Muscle of arm (tissue), 14 donors: ENCODE measurements at places on chromosomes 6 and 20.

- DNase-seq = no peak
These were observed 70.9 kb downstream of the HFE start for GRCh38 chr6:26158076-26158580.

DNA sequence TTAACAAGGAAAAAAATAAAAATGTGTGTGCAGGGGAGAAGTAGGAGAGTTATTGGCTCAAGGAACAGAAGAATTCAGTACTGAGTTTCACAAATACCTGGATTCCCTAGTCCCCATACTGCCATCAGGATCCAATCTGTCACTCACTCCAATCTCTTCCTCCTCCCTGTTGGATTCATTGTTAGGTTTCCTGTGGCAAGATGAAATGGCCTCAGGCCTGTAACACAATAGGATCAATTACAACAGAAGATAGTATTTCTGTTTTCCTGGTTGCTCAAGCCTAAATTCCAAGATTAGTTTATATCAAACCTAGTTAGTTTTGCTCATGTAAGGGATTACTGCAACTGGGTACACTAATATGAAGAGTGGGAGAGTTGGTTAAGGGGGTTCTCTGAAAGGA is 24.4 kb downstream of the HCRTR2 start:
- no peak for DNase-seq

- DNase-seq = no peak
These were observed 2.9 kb upstream of the HIVEP2 start for GRCh38 chr6:142947714-142948480.

GRCh38 chr20:17619351-17620093 is 49.6 kb downstream of the DSTN start:
- DNase-seq = no peak

GRCh38 chr6:77450924-77451323 is 12.4 kb downstream of the HTR1B start:
- no peak for DNase-seq

- no peak for DNase-seq
These were observed 74.3 kb downstream of the LAMP5 start for GRCh38 chr20:9588706-9589105.

- DNase-seq = no peak
These were observed 8.3 kb downstream of the MDGA1 start for GRCh38 chr6:37689381-37689780.

GRCh38 chr20:24382331-24382730 is 87.1 kb upstream of the SYNDIG1 start:
- no peak for DNase-seq

DNA sequence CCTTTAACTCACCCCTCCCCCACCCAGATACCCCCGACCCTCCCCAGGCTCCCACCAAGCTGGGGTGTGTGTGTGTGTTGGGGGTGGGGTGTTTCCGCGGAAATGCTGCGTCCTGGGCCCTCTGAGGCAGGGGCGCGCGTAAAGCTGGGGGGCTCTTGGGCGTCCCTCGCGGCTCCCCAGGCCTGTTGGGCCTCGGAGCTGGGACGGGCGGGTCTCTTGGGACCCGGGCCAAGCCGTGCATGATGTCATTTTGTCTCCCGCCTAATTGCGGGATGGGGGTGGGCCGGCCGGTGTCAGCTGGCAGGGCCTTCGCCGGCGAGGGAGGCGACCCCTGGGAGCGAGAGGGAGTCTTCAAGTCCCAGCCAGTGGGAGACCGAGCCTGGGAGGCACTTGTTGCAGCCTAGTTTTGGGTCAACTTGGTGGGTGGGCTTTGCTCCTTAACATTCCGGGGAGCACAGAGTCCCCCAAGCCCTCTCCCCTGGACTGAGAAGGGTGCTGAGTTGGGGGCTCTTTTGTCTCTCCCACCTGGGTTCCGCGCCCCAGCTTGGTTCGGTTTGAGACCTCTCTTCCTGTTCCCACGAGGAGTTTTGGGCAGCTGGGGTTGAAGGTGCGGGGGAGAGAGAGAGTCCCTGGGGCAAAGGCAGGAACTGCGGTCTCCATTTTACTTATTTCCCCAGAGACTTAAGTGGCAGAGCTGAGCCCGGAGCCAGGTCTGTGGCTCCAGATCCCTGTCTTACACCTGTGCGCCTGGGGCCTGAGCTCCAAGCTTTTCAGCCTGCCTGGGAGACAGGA is 623 bp downstream of the MYBL2 start:
- DNase-seq = no peak

- DNase-seq = no peak
These were observed 7.2 kb upstream of the FAM50B start for GRCh38 chr6:3841711-3842565.

DNA sequence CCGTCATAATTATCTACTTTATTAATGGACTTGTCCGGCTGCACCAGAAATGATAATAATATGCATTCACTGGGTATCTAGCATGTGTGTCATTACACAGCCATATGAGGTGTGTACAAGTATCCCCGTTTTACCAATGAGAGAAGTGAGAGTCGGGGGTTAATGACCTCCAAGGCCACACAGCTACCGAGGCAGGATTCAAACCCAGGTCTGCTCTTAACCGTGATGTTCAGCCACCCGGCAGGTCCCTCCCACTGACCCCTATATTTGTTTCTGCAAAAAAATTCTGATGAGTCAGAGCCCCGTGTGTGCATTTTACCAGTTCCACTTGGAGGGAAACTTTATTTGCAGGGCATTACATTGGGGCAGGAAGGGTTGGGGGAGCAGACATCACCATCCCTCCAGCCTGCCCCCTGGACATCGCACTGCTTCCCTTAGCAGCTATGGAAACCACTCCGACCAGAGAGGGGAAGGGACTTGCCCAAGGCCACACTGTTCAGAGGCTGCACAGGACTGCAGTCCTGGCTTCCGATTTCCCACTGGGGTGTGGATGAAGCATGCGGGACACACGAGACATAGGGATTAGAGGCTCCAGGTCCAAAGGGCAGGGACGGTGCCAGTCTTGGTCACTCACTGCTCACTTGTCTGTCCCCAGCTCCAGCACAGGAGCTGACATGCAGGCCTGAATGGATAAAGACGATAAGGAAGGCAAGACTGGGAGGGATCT is 10.1 kb upstream of the SRC start:
- DNase-seq = no peak

GRCh38 chr6:14681699-14682487 is 564.0 kb upstream of the JARID2 start:
- no peak for DNase-seq

- no peak for DNase-seq
These were observed 130.4 kb upstream of the CDH4 start for GRCh38 chr20:61121661-61122060.

GRCh38 chr6:134813146-134813545 is 136.8 kb downstream of the ALDH8A1 start:
- DNase-seq = no peak

GRCh38 chr20:16434062-16434664 is 139.1 kb downstream of the KIF16B start:
- DNase-seq = peak; percentile 8

GRCh38 chr6:86937219-86938079 is at the start of gene HTR1E:
Gene HTR1E, plus strand, starts transcription at chr6:86937528. Its CDS starts 77,807 bp downstream, at chr6:87015335.
- DNase-seq = peak; percentile 4

- peak; percentile 84 for DNase-seq
These were observed 2.2 kb downstream of the QKI start for GRCh38 chr6:163416557-163417253.

- DNase-seq = peak; percentile 19
These were observed 8.8 kb upstream of the RSPH3 start for GRCh38 chr6:159008656-159009288.

- no peak for DNase-seq
These were observed 247.6 kb downstream of the MYLK4 start for GRCh38 chr6:2502998-2503674.

DNA sequence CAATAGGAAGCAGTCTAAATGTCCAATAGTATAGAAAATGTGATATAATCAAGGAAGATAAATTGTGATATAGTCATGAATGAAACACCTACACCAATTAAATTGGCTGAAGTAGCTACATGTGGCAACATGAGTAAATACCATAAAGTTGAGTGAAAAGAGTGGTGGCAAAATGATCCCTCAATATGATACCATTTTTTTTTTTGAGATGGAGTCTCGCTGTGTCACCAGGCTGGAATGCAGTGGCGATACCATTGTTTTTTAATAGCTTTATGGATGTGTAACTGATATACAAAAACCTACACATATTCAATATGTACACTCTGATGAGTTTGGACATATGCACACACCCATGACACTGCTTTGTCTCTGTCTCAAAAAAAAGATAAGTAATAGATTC is 20.9 kb upstream of the ILRUN start:
- no peak for DNase-seq

DNA sequence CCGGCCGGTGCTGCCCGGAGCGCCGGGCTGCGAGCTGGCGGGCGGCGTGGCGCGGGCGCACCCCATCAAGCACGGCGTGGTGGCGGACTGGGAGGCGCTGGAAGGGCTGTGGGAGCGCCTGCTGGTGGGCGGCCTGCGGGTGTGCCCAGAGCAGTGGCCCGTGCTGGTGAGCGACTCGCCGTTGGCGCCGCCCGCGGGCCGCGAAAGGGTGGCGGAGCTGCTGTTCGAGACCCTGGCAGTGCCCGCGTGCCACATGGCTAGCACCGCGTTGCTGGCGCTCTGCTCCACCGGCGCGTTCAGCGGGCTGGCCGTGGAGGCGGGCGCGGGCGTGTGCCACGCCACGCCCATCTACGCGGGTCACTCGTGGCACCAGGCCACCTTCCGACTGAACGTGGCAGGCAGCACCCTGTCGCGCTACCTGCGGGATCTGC is 517 bp downstream of the ACTL10 start:
- no peak for DNase-seq
